ENCODE measurements at places on chromosomes 5 and 9.

- DNase-seq, result peak; percentile 11
These were observed 41.9 kb downstream of the NACC2 start for GRCh38 chr9:136052991-136053756.

DNA sequence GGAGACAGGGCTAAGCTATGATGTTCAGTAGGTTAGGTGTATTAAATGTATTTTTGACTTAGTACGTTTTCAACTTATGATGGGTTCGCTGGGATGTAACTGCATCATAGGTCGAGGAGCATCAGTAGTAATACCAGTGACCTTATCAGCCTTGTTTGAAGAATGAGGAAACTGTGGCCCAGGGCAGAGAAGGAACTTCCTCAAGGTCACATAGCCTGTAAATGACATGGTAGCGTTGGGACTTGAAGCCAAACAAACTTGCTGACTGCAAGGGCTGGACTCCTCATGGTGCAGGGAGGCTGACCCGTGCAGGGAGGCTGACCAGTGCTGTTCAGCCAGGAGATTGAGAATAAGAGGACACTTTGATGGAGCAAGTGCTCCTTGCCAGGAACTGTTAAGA lies 21.3 kb upstream of the PTPN3 start:
- DNase-seq, result no peak

DNA sequence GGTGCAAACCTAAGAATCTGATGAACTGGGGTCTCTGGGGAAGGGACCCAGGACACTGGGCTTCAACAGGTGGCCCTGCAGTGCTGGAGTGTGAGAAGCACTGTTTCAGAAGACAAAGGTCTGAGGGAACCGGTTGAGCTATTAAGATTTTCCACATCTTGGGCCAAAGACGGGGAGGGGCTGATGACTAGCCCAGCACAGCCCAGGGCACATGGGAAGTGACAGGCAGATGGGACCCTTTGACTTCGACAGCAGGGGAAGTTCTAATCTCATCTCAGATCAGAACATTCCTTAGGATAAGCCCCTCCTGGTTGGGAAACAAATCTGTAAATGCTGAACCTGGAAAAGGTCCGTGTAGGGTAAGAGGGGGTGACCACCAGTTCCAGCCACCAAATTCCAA lies 67.4 kb downstream of the RAPGEF1 start:
- no peak for DNase-seq

- DNase-seq, result no peak
These were observed 1.6 kb downstream of the HBEGF start for GRCh38 chr5:140344683-140345423.

DNA sequence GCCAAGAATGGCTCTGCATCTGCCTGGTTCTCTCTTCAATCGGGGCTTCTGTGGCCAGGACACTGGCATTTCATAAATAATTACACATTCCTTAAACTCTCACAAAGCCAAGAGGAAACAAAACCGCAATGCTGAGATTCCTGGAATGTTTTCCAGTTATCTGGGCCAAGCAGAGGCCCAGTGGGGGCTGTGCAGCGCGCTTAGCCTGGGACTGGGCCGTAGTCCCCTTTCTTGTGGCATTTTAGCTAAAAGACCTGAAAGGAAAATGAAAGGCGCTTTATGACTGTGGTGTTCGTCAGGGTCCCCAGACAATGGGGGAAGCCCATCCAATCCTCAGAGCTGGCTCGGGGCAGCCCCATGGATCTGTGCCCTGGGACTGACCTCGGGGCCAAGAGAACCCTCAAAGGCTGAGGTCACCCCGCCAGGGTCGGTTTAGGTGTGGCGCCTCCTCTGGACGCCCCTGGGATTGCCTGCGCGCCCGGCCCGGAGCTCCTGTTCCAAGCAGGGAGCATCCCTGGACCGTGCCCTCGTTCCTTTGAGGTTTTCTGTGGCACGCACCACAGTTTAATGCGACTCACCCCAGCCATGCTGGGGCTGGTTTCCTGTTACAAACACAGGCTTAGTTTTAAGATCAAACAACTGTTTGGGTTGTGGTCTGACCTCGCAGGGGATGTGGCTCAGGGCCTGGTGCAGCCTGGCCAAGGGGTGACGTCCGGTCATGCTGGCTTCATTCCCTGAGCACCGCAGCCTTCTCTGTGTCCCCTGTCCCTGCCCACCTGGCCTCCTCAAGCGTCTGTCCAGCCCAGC lies 51.5 kb upstream of the NKD2 start:
- DNase-seq, result peak; percentile 76

DNA sequence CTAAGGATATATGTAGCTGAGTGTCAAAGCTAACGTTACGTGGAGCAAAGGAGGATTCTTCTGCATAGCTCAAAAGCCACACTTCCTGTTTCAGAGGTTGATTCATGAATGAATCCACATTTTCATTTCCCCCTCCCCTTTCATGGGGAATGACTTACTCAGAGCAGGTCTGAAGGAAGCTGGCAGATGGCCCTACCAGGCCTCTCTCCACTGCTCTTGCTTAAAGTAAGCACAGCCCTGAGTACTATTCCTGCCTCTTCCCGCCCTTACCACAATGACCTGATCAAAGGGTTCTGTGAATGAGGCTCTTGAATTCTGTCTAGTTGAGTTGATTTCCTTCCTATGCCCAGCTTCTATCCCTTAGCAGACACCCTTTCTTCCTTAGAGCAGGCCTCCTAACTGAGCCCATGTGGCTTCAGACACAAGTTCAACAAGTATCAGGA lies 6.3 kb downstream of the IGIP start:
- DNase-seq, result peak; percentile 30

DNA sequence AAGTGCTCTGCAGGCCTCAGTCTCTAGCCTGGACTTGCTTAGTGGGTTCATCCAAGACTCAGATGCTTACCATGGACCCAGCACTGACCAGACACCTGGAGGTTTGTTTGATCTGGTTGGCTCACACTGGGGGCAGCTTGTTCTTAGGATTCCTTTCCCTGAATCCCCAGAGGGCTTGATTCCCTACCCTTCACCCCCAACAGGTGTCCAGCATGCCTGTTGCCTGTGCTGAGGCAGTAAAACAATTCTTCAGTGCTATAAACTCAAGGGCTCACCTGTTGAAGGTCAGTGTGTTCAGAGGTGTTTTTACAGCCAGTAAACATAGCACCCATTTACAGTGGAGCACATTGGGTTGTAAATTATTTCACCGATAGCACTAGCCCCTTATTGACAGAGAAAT lies 123.8 kb upstream of the KLF4 start:
- no peak for DNase-seq

DNA sequence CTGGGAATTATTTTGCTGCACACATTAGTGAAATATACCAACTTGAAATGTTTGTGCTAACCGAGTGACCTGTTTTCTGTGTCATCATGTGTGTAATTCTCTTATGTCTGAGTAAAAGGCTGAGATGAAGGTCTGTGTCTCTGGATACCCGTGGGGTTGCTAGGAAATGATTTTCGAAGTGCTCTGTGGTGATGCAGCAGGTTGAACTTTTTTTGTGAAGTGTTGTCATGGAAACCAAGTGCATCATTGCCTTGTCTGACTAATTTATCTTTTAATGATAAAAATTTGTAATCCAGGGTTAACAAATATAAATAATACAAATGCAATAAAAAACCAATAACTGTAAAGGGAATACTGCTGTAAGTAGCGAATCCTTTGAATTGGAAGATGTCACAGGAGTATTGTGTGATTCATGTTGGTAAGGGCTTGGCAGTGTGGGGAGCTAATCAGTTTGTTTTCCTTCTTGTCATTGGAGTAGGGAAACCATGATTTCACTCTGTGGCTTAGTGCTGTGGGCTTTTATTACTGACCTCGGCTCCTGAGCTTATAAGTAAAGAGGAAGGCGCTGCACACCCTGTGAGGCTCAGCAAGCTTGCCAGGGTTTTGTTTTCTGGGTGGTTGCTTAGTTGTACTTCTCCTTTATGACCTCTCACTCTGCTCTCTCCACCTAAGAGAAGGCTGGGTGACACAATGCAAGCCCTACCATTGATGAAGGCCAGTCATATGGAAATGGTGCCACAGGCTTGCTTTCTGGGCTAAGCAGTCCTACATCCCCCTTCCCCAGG lies 22.3 kb downstream of the PDE8B start:
- no peak for DNase-seq

DNA sequence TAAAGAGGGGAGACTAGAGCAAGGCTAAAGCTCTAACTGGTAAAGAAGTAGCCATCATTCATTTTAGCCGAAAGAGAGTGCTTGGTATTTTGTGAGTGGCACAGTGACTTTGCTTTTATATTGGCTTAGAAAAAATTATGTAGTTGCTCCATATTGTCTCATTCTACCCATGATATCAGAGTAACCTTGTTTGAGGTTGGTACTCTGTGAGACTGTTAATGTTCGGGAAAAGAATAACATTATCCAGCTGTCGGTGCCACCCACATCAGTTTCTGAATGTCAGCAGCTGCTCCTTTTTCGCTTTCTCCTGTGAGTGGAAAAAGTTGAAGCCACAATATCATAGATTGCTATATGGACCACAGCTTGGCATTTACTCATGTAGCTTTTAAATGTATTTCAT lies 376.4 kb upstream of the KCNN2 start:
- DNase-seq, result no peak

GRCh38 chr5:180330810-180331646 lies 22.1 kb downstream of the GFPT2 start:
- no peak for DNase-seq

DNA sequence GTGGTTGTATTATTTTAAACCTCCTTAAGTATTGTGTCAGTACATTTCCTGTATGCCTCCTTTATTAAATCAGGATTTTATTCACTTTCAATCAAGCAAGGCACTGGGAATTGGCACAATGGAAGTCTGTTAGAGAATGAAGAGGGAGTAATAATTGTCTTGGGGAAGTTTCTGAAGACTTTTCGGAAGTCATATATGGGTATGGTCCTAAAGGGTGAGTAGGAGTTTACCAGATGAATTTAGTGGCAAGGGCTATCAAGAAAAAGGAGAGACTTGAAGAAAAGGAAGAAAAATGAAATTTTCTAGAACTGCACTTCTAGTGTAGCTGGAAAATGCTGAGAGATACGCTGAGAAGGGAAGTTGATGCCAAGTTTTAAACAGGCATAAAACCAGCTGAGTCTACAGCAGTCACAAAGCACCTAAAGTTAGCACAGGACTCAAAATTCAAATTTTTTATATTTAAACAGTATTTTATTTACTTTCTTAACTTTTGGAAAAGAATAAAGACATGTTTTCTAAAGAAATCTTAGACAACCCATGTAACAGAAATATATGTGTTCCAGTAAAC lies 184.9 kb downstream of the SMC2 start:
- no peak for DNase-seq

- DNase-seq, result peak; percentile 78
These were observed 36.2 kb downstream of the FBXL17 start for GRCh38 chr5:108345541-108346171.

GRCh38 chr9:100465761-100466160 lies 7.2 kb upstream of the TMEFF1 start:
- DNase-seq, result no peak

DNA sequence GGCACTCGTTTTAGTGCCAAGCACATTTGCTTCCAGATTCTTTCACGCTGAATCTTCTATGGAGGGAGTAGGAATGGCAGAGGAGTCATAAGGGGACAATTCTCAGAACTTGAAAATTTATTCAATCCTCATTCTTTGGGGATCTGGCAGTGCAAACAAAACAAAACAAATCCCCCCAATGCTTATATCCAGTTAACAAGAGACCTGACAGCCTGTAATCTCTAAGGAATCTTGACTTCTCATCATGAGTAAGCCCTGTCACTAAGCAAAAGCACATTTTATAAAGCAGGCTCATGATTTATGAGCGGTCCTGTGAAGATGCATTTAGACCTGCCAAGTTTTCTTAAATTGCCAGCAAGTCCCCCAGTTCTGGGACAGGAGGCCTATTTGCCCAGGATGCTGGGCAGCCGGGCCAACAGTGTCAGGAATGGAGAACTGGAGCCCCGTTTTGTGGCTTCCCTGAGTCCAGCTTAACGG lies 513.9 kb downstream of the CTNND2 start:
- no peak for DNase-seq

GRCh38 chr9:135641745-135642144 lies 2.4 kb upstream of the GLT6D1 start:
- DNase-seq, result peak; percentile 17

GRCh38 chr9:109109967-109110328 lies 9.8 kb downstream of the TMEM245 start:
- DNase-seq, result no peak

DNA sequence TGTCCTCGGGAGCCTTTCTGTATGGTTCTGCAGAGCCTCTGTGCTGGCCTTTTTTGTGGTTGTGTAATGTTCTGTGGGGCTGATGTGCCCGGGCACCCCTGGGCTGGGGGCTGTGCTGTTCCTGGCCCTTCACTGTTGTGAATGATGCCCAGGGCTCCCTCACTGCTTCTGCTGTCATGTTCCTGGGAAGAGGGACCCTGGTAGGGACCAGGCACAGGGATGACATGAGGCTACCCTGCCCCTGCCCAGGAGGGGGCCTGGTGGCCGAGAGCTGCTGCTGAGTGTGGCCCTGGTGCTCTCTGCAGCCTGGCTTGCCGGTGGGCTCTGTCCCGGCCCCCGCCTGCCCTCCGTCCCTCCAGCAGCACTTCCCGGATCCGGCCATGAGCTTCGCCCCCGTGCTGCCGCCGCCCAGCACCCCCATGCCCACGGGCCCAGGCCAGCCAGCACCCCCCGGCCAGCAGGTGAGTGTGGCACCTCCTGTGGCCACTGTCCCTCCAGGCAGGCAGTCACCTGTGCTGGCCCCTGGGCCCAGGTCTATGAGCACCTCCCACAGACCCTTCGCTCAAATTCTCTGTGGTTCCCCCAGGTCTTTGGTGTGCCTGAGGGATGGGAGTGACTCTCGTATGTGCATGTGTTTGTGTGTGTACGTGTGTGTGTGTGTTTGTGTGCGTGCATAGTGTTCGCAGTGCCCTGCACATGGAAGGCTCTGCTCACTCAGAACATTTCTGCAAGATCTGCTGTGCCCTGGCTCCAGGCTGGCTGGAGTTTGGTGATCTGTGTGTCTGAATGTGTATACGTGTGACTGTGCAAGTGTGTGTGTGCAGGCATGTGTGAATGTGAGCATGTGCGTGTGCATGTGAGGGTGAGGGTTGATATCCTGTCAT lies 72.3 kb downstream of the WNK2 start:
- DNase-seq, result no peak

GRCh38 chr5:163305655-163306054 lies 131.7 kb upstream of the CCNG1 start:
- no peak for DNase-seq

DNA sequence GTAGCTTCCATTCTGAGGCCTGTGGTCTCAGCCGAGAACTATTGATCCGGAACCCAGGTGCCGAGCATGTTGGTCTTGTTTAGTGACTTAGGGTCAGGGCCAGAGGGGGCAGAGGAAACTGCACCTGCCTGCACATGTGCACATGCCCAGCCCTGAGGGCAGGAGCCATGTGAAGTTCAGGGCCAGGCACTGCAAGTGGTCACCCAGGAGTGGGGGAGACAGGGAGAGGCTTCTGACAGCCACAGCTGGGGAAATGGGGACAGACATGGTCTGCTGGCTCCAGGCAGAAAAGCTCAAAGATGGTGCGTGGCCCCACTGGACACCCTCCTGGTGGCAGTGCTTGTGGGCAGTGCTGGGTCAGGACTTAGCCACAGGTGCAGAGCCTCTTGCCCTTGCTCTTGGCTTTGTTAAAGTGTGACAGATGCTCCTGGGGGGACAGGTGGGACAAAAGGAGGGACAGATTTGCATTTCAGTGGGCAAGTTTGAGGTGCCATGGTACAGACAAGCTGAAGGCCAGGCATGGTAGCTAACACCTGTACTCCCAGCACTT lies 134.4 kb downstream of the CACNA1B start:
- DNase-seq, result no peak
